Activated CD8-positive, alpha-beta memory T cell treated with anti-CD3 and anti-CD28 coated beads for 1 hour (primary cell): ENCODE measurements at places on chromosomes 4 and X.

DNA sequence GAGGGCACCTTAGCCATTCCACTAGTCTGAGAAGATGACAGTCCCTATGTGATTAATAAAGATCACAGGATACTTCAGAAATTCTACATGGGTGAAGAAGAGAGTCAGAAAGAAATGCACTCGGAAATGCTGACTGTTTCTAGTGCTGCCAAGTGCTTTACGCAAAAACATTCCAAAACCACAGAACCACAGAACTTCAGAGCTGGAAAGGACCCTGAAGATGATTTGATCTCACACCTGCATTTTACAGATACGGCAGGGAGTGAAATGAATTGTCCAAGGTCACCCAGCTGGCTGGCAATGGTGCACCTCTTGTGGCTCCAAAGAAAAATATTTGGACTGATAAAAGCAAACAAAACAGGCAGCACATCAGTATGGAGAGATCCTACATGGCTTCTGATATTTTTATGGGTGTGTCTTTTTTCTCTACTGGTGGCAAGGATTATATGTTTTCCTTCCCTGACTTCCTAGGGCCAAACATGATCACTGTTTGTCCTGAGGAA lies 115.9 kb downstream of the MAML3 start:
- DNase-seq: no peak

DNA sequence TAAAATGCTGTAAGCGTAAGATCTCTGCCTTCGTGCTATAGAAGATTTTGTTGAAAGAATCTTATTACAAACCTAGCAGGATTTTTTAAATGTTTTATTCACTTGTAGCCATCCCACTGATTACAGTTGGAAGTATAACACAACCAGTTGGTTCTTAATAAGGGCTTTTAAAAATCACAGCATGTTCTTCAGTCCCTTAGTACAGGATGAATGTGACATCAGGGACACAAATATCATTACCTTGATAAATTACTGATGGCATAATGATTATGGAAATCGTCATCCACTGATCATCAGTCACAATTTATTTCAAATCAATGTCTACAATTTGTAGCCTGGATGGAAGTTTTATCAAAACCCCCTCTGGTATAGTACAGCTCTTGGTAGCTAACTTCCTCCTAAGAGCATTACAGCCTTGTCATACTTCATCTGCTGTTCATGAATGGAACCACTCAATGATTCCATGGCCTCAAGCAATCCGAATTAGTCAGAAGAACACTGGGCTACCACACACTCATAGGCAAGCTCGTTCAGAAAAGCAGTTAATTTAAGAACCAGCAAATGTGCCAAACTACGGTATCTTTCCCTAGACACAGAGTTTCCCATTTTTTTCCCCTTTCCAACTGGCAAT lies 389.2 kb upstream of the TENM3 start:
- DNase-seq: no peak

DNA sequence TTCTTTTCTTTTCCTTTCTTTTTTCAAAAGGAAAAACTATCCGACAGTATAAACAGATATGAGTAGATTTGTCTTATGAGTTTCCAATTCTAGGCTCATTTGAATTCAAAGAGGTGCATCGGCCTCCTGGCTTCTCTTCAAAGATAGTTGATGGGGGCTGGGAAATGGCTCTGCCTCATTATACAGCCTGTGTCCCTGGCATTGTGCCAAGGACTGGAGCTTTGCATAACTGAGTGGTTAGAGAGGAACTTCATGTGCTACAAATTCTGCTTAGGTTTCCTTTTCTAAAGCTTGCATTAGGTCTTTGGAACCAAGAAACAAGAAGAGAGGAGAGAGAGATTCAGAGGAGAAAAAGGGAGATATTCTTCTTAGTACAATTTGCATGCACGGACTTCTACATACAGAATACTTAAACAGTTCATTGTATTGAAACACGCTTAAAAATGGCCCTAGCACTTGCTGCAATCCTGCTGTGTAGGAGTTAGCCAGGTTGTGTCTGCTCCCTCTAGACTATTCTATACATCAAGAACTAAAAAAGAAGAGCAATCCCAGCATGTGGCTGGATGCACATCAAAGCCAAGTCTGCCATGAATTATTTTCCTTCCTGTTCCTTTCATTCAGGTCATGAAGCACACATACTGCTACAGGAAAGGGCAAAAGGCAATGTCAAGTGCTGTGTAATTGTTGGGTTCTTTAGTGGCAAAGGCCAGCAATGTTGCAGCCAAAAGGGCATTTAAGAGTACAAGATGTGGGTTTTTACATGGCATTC lies 70.9 kb downstream of the INTS12 start:
- no peak for DNase-seq

DNA sequence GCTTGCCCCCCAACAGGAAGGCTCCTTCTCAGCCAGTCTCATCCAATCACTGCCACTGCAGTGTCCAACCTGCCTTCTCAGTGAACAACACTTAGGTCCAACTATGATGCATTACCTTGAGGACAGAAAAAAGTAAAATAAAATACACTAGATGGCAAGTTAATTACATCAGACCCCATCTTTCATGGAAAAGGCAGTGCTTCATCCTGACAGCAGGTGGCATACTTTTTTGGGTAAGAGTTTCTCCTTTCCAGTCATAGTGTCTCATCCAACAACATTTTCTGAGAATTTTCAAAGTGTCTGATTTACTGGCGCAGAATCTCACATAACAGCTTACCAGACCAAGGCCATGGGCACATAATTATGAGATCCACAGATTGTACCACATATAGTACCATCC lies 1742.8 kb downstream of the PCDH7 start:
- no peak for DNase-seq

GRCh38 chr4:1588306-1588705 lies 95.8 kb downstream of the FAM53A start:
- DNase-seq: no peak

- no peak for DNase-seq
Measured at GRCh38 chr4:136097676-136098075, 1434.6 kb downstream of the PCDH18 start.

DNA sequence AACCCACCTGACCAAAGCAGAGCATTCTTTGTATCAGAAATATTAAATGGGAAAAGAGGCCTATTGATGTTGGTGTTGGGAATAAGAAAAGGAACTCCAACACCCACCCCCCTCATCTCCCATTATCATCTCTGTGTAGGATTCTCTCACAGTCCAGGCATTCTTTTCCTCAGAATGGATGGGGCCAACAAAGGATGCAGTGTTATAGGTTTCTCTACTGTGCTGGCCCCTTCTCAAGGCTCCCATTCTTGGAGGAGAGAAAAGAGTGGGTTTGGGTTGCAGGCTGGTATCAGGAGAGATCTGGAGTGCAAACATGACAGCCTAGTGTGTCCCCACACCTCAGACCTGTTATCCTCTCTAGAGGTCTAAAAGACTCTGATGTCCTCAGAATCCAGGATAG lies 59.6 kb downstream of the UGT8 start:
- no peak for DNase-seq
